Stimulated activated CD4-positive, alpha-beta T cell treated with anti-CD3 and anti-CD28 coated beads, Interleukin-1b, Interleukin-23, amount 100 ng/mL, for 1 hour (primary cell): ENCODE measurements at places on chromosomes 5 and 9.

GRCh38 chr5:101346447-101346846, 443.4 kb upstream of the ST8SIA4 start:
- DNase-seq: no peak

GRCh38 chr9:112860451-112860850, 30.2 kb downstream of the SLC46A2 start:
- no peak for DNase-seq

DNA sequence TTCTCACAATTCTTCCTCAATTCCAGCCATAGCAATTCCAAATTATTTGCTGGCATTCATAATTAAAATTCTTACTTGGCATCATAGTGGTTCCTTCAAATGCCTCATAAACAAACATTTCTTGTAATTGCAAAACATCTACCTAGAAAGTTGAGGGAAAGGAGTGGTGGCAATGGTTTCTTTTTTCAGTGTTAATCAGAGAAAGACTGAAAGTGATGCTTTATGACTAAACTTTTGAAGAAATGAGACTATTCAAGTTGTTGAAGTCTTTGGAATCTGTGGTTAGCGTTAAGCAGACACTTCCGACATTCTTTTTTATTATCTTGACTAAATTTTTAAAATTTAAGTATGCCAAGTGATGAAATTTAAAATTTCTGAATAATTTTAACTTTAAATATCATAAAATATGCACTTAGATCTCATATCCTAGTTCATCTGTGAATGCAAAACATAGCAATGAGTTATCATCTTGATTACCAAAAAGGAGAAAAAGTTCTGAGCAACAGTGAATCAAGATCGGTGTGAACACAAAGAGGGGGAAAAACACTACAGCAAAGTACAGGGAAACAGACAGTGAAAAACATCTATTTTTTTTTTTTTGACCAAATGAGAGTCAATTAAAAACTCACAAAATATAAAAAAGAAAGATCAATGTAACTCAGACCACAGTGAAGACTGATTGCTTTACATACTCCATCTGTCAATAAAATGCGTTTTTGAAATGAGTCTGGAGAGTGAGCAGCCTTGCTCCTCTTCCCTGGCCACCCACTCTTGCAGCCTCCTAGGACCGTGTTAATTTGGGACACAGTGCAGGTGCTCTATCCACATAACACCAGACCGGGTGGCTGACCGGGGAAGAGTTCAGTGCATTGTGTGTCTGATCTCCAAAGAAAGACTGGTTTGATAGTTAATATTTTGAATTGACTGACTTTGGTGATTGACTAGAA, 20.6 kb upstream of the IL7R start:
- no peak for DNase-seq

- no peak for DNase-seq
These were observed 275 bp downstream of the AHRR start for GRCh38 chr5:321726-322251.

- DNase-seq: no peak
These were observed 272.2 kb downstream of the FSTL4 start for GRCh38 chr5:133340002-133340755.

DNA sequence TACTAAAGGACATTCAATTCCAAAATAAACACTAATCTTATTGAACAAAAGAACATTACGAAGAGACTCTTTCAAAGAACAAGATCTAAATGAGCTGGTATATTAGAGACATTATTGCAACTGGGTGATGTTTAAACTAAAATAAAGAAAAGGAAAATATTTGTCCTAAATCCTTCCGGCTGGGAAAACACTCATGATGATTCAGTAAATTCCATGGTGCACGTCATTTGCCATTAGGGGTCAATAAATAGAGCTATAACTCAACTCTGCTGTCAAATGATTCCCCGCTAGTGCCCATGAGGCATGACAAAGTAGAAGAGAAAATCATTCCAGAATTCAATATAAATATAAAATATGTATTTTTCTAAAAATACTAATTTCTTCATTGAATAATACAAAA, 565.5 kb upstream of the TUSC1 start:
- no peak for DNase-seq

- no peak for DNase-seq
These were observed 130.2 kb upstream of the DAP start for GRCh38 chr5:10891193-10891592.

DNA sequence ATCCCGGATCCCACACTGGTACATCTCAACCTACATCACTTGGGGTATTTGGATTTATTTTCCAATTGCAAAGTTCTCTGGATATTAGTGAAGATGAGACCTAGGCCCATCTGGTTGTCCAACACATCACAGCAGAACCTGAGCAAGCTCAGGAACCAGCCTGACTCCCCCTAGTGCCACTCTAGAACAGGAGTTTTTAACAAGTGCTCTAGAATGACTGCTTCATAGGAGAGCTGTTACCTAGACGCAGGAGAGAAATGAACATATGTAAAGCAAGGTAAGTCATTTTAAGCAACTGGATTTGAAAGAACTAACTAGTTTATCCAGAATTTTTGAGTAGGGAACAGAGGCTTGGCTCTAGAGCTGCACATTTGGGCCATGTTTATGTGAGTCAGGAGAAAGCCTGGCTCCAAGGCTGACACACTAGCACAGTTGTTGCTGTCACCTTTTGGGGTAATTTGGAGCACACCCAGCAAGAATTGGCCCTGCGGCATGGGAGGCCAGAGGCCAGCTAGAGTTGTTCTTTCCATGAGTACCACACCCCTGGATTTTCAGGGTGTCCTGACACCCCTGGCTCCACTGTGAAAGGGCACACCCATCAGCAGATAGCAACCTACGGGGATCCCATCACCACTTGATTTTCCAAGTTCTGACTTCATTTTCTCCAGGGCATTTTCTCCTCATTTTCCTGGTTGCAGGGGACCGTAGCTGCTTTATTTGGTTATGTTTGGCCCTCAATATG, 110.9 kb upstream of the LPAR1 start:
- no peak for DNase-seq

DNA sequence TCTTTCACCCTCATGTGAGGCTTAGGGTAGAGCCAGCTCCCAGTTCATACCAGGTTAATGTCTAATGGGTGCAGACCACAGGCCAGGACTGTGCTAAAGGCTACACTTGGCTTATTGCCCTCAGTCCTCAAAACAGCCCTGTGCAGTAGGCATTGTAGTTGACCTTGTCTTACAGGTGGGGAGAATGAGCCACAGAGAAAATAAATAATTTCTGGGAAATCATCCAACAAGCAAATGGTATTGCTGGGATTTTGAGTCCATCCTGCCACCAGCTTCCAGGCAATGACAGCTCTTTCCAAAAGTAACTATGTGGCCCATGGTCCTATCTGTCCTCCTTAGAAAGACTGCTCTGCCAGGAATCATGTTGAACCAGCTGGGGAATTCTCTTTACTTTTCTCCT, 450.0 kb downstream of the GADD45G start:
- no peak for DNase-seq

GRCh38 chr9:133284362-133284761, 9.4 kb upstream of the ABO start:
- DNase-seq: no peak

- DNase-seq: no peak
These were observed 191.3 kb upstream of the NREP start for GRCh38 chr5:111948092-111948841.

DNA sequence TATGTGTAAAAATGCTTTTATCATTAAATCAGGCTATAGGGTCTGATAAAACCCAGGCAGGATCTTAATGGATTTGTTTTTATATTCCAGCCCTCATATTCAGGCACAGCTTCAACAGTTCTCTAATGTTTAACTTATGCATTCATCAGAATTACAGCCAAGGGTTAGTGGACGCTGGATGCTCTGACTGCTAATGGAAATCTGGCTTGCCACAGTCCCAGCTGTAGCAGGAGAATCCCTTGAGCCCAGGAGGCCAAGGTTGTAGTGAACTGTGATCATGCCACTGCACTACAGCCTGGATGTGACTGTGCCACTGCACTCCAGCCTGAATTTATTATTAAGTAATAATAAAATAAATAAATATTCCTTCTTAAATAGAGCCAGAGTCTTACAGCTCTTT, 98.0 kb downstream of the SLC25A46 start:
- no peak for DNase-seq

GRCh38 chr9:124345063-124345462, 70.2 kb downstream of the PSMB7 start:
- DNase-seq: no peak

DNA sequence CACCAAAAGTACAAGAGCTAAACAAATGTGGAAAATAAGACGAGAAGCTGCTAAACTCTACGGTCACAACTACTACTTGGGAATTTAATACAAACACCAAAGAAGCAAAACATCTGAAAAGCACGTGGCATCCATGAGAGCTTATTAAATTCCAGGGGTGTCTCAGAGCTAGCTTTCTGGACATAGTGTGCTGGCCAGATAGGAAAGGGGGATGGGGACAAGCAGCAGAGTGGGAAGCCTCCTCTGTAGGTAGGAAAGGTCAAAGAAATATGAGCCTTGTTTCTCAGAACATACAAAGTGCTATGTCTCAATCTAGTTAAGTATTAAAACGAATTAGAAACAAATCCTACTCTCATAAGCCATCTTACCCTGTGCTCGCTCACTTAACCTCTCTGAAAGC, 51.3 kb upstream of the GOLPH3 start:
- DNase-seq: no peak

- no peak for DNase-seq
These were observed 58.5 kb downstream of the MAT2B start for GRCh38 chr5:163563880-163564279.

DNA sequence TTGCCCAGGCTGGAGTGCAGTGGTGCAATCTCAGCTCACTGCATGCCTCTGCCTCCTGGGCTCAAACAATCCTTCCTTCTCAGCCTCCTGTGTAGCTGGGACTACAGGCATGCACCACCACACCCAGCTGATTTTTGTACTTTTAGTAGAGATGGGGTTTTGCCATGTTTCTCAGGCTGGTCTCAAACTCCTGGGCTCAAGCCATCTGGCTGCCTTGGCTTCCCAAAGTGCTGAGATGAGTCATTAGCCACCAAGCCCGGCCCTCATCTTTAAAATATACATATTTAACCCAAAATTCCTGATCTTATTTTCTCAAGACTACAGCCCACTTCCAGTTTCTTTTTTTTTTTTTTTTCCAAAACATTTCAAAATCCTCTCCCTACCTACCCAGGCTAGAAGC, 31.7 kb upstream of the MINAR2 start:
- DNase-seq: no peak

- DNase-seq: no peak
These were observed 98.5 kb downstream of the MRPS27 start for GRCh38 chr5:72221541-72221940.

- DNase-seq: no peak
These were observed 32.9 kb downstream of the ROPN1L start for GRCh38 chr5:10474521-10475075.

GRCh38 chr5:65108786-65109743, 340.3 kb downstream of the CWC27 start:
- DNase-seq: no peak

DNA sequence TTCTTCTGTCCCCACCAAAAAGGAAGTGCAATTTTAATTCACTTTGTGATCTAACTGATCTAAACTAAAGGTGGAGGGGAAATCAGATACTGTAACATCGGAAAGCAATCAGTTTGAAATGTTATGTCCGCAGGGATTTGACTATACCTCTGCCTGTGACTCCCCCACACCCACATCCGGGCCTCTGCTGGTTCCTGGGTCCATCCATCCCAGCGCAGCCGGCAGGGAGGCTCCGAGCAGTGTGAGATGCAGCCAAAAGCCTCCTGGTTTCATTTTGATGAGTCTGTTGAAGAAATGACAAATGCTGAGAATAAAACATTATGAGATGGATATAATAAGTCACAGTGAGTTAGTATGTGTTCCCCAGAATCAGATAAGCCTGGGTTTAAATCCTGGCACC, 8.6 kb downstream of the FSTL4 start:
- DNase-seq: no peak

GRCh38 chr5:80414113-80414512, 6.2 kb downstream of the ZFYVE16 start:
- DNase-seq: no peak

GRCh38 chr5:179343719-179344430, 1.4 kb downstream of the ADAMTS2 start:
- no peak for DNase-seq

- DNase-seq: no peak
These were observed 145.0 kb upstream of the DMAC1 start for GRCh38 chr9:7944572-7944971.

GRCh38 chr5:10624206-10624605, 60.3 kb downstream of the ANKRD33B start:
- DNase-seq: no peak

DNA sequence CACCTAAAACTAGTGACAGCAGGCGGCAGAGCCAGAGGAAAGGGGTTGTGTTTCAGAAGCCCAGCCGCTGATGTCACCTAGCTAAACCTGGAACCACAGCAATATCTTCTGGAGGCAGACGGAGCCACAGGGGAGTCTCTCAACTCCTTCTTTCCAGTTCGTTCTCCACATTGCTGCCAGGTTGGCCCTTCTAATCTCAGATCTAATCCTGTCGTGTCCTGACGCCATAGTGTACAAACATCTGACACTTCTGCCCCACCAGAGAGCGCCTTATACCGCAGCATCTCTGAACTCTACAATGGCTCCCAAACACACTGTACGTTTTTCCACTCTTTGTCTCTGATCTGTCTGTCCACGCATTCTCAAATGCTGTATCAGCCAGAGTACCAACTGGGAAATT, 240.0 kb downstream of the SMARCA2 start:
- DNase-seq: no peak

DNA sequence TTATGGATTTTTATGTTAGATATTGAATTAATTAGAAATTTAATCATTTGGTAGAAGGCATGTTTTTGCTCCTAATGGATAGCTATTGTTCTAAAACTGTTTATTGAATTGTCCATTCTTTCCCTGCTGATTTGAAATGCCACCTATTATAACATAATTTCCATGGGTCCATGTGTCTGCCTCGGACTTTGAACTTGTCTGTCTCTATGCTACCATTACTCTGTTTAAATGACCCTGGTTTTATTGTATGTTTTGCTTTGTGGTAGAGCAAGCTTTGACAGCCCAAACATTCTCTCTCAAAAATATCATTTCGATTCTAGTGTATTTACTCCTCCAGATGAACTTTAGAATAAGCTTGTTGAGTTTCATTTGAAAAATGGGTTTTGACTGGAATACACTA, 120.6 kb downstream of the ARHGEF28 start:
- DNase-seq: no peak

DNA sequence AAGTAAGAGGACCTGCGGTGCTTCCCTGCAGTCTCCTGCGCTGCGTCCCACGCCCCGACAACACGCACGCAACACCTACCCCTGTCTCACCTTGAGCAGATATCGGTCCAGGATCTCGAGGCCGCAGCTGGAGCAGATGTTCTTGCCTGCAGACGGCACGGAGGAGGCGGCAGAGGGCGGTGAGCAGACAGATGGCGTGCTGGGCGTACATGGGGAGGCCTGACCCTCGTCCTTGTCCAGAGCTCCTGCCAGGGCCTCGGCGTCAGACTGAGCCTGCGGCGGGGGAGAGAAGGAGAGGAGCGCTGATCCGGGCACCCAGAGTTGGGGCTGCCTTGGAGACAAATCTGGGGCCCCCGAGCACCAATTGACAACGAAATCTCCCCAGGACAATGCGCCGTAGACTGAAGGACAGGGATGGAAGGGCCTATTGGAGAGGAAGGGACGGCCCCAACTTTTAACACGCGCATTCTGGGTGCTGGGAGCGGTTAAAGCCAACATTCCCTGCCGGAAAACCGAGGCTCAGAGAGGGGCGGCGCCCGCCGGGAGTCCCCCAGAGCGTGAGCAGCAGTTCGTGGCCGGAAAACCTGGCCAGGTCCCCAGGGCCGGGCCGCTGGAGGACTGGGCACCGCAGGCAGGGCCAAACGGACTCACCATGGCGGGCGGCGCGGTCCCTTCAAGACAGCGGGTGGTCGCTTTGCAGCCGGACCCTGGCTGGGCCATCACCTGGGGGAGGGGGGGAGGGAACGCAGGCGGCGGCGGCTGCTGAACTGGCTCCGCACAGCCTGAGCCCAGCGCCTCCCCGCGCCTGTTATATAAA, 1.8 kb downstream of the LHX6 start:
- no peak for DNase-seq
